Breast epithelium (tissue), 4 donors: ENCODE measurements at places on chromosomes 5 and 9. TPM values are rescaled to one million over a fixed set of nuclear protein-coding genes. Genes with fewer than 3 reads are reported as not detected.
A peak's percentile ranks its signal among the peaks of the same experiment; 100 is the strongest.

- DNase-seq = no peak
These were observed 21.1 kb upstream of the CDKN2AIPNL start for GRCh38 chr5:134432677-134433359.

GRCh38 chr5:155004138-155004744 is 9.3 kb upstream of the KIF4B start:
- DNase-seq = no peak

DNA sequence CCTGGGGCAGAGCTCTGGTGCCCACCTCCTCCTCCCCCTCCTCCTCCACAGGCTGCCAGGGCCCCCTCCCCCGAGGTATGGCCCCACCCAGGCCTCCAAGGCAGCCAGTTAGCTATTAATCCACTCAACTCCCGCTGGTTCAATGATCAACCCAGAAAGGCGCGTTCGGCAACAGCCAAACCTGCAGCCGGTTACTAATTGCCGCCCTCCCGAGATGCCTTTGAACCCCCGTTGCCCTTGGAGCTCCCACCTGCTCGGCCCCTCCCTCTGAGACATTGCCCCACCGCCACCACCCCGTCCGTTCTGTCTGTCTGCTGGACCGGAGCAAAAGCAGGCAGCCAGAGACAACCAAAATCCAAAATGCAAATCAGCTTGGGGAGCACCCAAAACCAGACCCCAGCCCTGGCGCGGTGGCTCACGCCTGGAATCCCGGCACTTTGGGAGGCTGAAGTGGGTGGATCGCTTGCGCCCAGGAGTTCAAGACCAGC is 25.8 kb downstream of the NOTCH1 start:
- DNase-seq = no peak

DNA sequence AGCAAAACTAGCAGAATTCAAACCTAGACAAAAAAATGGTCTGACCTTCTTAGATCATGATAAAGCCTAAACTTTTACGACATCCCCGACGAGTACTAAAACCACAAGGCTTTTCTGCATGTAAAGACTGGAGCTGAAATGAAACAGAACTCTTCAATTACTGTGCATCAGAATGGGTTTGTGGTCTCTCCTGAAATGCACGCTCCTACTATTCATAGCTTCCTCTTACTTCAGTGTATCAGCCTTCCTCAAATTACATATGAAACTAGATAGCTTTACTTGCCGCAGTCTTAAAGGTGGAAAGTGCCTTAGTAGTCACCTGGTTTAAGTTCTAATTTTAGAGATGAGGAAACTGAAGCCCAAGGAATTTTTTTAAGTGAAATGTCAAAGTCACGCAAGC is 24.6 kb upstream of the MED10 start:
- no peak for DNase-seq

- no peak for DNase-seq
These were observed 76.0 kb downstream of the FCHO2 start for GRCh38 chr5:73031839-73032238.

GRCh38 chr9:77896938-77897667 is 134.5 kb downstream of the GNAQ start:
- DNase-seq = no peak

GRCh38 chr5:179407191-179408175 is 62.2 kb upstream of the ADAMTS2 start:
- DNase-seq = no peak

- DNase-seq = no peak
These were observed 47.4 kb downstream of the VAV2 start for GRCh38 chr9:133944746-133945135.

DNA sequence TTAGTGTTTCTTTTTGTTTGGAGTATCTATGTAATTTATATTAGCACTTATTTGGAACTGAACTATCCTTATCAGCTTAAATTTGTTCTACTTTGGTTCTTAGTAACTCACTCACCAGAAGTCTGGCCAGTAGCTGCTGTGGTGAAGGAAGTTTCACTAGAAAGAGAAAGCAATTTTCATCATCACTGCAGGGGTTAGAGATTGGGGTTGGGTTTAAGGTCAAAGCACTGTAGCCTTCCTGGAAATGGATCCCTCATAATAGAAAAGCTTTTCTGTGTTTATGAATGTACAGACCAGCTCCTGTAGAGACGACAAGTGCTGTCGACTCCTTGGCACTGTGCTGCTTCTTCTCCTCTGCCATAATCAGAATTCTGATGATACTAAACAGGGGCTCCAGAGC is 22.2 kb downstream of the MROH2B start:
- no peak for DNase-seq

GRCh38 chr9:132717326-132717945 is 47.2 kb downstream of the GTF3C4 start:
- no peak for DNase-seq

DNA sequence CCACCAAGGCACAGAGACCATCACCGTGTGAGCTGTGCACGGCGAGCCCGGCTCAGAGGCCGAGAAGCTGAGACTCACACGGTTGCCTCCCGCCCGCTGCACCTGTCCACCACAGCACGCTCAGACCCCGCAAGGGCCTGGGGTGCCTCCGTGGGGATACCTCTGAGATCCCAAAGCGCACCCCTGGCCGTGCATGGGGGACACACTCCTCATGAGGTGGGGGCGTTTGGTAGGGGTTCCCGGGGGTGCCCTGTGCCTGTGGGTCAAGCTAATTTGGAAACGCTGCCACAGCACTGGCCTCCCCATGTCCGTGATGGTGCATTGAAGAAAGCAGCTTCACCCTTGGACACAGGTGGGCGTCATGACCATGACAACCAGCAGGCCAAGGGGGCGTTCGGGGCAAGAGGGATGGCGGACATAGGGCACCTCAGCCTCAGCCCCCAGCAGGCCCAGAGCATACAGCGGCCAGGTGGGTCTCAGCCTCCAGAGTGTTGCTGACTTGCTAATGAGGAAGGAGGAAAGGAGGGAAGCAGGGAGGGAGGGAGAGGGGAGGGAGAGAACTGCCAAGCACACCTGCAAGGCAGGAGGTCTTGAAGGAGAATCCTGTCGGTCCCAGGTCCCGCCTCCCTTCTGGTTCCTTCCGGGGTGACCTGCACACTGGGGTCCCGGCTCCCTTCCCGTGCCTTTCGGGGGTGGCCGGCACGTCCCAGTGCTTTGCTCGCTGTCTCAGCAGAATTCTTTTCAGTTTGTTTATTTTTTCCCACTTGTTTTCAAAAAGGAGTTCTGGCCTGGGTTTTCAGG is 34.7 kb downstream of the GLT6D1 start:
- DNase-seq = no peak

DNA sequence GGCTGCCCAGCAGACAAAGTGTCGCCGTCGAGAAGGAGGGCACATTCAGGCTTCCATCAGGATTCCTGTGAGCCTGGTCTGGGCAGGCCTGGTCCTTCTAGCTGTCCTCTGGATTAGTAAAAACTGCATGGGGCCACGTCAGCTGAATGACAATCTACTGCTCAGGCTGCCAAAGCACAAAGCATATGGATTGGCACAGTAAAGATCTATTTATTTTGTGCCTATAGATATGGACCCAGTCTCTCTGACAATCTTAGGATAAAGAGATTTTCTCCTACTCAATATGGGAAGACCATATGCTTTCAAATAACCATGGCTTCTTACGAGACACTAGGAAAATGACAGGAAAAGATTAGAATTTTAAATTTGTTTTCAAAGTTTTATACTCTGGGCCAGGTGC is 24.1 kb downstream of the ANKH start:
- no peak for DNase-seq

- DNase-seq = peak; percentile 9
These were observed 268.1 kb downstream of the NSG2 start for GRCh38 chr5:174313615-174314014.

DNA sequence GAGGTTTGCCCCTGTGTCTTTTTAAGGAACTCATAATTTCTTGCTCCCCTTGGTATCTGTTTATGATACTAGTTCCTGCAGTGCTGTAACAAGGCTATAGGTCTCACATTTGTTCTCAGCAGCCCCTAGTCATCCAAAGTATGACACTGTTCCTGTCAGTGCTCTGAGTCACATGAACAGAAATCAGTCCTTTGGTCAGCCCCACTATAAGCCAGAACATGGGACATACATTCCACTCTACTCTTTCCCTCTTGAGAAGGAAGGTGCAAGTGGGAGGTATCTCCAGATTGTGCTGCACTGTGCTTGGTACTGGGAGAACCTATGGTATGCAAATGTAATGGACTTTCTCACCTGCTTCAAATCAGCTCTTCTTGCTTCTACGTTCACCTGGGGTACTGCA is 87.0 kb downstream of the IARS1 start:
- DNase-seq = no peak

- no peak for DNase-seq
These were observed 10.3 kb downstream of the BAG1 start for GRCh38 chr9:33254211-33254610.

DNA sequence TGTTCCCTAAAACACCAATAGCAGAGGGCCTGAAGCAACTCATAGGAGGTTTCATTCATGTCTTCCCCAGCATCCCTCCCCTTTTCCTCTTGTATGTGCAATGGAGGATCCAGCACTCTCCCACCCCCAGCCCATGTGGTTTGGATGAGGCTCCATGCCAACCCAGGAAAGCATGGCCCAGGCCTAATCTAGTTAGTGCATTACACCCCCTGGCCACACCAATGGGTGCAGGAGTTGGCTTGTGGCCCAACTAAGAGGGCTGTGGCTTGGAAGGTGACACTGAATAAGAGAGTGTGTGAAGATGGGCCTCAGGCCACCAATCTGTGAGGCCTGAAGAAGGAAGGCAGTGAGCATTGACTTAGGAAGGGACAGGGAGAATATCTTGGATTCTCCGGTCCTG is 70.8 kb upstream of the SMIM23 start:
- no peak for DNase-seq

GRCh38 chr9:68498816-68499215 is 41.9 kb downstream of the TMEM252 start:
- DNase-seq = no peak

- DNase-seq = no peak
These were observed 163.7 kb downstream of the GAPVD1 start for GRCh38 chr9:125425170-125425897.

- DNase-seq = no peak
These were observed 2.6 kb downstream of the NFIB start for GRCh38 chr9:14311171-14311949.

- no peak for DNase-seq
These were observed 25.3 kb upstream of the PANK3 start for GRCh38 chr5:168604436-168604835.

DNA sequence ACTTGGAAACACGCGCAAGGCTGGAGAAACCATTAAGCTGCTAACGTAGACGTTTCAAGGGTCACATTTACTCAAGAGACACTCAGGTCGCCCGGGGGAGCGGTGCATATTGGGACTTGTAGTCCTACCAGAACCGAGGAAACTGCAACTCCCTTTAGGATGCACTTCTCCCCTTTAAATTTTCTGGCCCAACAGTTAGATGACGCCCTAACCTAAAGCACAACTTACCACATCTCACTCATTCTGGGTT is 384 bp upstream of the DMXL1 start:
- peak; percentile 80 for DNase-seq

- no peak for DNase-seq
These were observed 36.8 kb upstream of the STARD4 start for GRCh38 chr5:111548992-111549649.

DNA sequence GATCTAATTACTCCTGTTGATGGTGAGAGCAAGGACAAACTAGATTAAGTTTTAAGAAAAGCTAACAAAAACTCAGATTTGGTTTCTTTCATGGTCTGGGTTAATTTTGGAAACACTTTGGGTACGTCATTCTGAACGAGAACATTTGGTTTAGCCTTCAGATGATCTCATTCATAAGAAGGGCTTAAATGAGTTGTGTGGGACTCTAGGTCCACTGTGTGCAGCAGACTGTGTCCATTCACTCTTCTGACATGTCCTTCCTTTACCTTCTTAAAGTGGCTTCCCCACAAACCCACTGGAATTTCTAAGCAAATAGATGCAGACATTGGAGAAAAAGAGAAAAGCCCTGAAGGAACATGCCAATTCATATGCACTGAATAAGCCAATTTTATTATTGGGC is 96.8 kb downstream of the FBXO4 start:
- DNase-seq = no peak

DNA sequence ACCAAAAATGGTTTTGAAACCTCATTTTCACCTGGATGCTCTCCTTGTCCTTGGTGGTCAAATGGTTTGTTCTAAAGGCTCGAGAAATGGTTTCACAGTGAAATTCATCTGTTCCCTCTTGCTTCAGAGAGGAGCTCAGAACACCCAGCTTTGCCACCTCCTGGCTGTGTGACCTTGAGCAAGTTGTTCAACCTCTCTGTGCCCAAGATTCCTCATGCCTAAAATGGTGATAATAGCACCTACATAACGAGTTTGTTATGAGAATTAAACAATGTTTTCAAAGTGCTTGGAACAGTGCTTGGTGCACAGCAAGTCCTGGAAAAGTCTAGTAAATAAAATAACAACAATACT is 6.5 kb upstream of the GADD45G start:
- DNase-seq = no peak

DNA sequence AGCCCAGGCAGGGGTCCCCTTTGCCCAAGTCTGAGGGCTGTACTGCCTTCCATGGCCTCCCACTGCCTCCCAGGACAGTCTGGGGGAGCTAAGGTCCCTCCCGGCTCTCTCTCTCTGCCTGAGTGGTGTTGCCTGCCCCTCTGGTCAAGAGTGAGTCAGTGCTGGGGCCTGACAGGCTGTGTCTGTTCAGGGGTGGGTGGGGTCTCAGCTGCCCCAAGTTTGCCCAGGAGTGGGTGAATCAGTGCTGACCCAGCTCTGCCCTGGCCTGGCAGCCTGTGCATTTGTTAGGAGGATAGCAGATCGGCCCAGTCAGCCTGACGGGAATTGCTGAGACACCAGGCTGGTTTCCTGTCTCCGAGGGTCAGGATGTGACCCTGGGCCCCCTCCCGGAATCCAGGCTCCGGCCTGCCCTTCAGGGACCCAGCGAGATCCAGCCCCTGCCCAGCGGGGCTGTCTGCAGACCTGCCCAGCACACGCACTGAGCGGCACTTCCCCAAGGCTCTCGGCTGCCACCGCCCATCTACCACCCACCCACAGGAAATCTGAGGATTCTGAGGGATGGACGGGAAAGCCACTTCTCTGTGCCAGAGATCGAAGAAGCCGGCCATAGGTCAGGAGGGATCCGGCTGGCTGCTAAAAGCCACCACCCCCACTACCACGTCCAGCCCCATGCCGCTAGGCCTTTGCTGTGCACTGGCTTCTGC is 15.9 kb downstream of the ENG start:
- DNase-seq = no peak

DNA sequence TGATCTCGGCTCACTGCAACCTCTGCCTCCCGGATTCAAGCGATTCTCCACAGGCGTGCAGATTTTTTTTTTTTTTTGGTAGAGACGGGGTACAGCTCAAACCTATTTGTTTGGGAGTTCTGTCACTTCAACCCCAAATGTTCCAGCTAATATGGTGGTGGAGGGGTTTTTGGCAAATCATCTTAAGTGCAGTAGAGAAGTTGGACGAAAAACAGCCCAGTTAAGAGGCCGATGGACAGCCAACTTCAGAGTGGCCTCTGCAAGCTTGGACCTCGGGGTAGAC is 756 bp upstream of the PRR7 start:
- no peak for DNase-seq

GRCh38 chr5:83848941-83849340 is 128.3 kb upstream of the HAPLN1 start:
- DNase-seq = no peak

Gene FST
- 23.0 TPM for total RNA-seq

Gene IFNA13
- total RNA-seq = not detected

Gene BARX1
- total RNA-seq = not detected

Gene PCDHGA2
- total RNA-seq = 8.6 TPM

Gene SMIM23
- not detected for total RNA-seq

Gene ATP10B
- 2.9 TPM for total RNA-seq

Gene PCDHA12
- total RNA-seq = 6.9 TPM

Gene ALDH7A1
- total RNA-seq = 45.2 TPM

Gene GARIN3
- total RNA-seq = not detected

Gene SOHLH1
- total RNA-seq = not detected

Gene ZNF354C
- 11.6 TPM for total RNA-seq

Gene KCTD16
- under 0.01 TPM for total RNA-seq
